Fibroblast of skin of scalp (primary cell): ENCODE measurements at places on chromosomes 7 and 10.
A peak's percentile ranks its signal among the peaks of the same experiment; 100 is the strongest.

DNA sequence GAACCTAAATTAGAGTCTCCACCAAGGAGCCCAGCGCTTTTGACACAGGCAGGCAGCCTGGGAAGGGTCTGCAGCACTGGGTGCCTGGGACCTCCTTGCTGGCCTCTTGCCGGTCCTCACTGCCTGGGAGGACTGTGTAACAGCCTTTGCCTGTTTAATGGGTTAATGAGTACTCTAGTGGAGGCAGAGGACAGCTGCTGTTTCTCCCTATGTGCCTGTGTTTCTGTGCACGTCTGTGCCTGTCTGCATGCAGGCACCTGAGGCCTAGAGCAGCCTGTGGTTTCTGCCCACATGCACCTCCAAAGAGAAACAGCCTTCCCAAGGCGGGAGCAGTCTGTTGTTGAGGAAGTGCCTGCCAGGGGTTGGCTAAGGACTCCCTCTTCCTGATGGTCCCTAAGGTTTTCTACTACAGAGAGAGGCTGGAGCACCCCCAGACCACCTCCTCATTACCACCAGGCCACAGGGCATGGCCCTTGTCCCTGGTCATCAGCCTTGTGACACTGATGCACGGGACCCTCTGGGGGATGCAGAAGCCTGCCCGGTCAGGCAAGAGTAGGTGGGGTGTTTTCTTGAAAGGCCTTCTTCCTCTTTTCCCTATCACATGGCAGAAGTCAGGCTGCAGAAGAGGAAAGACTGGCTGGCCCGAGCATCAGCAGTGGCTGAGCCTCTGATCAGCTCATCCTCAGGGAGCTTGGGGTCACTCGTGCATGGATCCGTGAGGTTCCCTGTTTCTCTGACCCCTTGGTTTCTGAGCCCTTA, 14.2 kb downstream of the SLC29A3 start:
- DNase-seq = no peak

DNA sequence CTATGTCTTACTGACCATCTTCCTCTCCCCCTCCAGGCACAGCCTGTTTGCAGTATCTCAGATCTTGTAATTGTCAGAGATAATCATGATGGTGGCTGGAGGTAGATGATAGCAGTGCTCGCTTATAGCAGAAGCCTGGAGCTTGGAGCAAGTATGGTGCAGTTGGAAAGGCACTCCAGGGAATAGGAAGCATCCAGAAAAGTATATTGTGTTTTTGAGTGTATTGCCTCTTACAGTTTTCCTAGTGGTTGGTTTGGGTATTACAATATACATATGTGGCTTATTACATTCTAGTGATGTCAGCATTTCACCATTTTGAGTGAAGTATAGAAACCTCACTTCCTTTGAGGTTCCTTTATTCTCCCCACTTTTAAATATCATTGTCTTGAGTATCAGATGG, 101.5 kb downstream of the STK31 start:
- no peak for DNase-seq

DNA sequence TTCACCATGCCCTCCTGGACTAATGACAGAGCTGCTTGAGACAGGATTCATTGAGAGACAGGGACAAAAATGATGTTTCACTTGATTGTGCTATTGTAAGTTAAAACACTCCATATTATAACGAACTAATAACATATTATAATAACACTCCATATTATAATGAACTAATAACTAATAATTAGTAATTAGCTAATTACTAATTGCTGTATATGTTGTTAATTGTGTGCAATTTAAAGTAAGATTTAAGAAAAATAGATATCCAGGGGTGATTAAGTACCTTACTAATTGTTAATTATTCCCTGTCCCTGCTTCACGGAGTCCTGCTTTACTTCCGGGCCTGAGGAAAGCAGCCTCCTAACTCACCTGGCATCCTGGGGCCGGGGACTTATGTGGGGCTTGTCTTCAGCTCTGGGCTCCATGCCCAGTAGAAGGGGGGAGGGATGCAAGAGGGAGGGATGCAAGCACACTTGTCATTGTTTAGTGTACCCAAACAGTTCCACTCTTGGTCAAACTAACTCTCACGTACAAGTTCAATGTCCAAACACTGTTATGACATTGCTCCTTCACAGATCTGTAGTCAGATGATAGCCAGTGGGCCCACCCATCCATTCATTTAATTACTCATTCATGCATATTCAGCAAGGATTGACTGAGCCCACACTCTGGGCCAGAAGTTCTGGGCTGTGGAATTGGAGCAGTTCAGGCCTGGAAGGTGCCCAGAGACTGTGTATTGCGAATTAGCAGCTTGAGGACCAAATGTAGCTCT, 53.8 kb downstream of the COL13A1 start:
- DNase-seq = no peak

DNA sequence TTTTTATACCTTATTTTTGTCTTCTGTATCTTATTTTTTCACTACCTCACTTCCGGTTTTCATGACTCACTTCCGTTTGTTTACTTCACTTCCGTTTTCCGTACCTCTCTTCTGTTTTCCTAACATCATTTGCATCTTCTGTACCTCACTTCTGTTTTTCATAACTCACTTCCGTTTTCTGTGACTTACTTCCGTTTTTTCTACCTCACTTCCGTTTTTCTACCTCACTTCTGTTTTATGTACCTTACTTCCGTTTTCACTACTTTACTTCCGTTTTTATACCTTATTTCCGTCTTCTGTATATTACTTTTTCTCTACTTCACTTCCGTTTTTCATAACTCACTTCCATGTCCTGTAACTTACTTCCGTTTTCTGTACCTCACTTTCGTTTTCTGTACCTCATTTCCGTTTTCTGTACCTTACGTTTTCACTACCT, 492.5 kb upstream of the AKR1E2 start:
- DNase-seq = no peak

DNA sequence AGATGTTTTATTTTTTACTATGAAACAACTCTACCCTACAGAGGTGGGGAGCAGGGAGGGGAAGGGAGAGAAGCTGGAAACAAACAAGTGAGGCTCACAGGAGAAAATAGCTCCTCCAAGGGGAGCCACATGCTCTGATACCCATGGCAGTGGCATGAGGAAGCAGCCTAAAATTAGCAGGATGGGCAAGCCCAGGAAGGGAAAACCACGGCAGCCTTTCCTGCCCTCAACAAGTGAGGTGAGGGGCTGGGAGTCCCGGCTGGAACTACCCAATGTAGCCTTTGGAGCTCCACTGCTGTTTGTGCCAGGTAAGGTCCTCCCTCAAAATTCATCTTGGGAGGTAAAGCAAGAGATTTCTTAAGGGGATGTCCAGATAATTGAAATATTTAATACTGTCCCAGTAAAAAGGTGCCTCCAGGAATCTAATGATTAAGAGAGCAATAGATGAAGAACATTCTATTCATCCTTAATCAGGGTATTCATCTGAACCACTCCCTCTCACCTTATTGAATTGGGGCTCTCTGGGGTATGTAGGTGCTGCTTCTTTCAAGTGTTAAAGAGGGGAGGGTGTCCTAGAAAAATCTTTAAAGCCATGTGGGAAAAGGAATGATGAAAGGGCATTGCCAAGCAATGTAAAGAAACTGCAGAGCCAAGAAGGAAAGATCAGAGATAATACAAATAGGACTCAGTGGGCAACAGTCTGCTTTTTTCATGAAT, 12.8 kb upstream of the HERC4 start:
- no peak for DNase-seq

- DNase-seq = peak; percentile 41
Observed at GRCh38 chr7:75623390-75624133, 115.2 kb downstream of the HIP1 start.

GRCh38 chr10:14409247-14409646, 78.5 kb upstream of the FRMD4A start:
- DNase-seq = no peak

- DNase-seq = peak; percentile 34
Observed at GRCh38 chr10:12484002-12484918, 134.9 kb downstream of the CAMK1D start.
